ENCODE measurements at places on chromosomes 11 and 22. TPM values are rescaled to one million over a fixed set of nuclear protein-coding genes. Genes with fewer than 3 reads are reported as not detected.

DNA sequence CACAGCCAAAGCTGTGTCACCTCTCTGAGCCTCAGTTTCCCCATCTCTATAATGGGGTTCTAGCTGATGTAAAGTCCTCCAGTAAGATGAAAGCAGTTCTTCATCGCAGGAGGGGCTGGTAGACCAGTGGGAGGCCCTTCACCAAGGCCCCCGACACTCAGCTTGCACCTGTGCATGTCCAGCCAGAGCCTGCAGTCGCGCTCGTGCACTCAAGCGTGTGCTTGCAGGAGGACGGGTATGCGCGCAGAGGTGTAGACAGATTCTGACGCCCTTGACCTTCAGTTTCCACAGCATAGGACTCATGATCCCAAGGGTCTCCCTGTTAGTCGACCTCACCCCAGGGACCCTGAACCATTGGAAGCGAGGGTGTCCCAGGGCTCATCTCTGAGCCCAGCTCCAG, 633.7 kb downstream of the TBC1D22A start:
- no peak for DNase-seq

DNA sequence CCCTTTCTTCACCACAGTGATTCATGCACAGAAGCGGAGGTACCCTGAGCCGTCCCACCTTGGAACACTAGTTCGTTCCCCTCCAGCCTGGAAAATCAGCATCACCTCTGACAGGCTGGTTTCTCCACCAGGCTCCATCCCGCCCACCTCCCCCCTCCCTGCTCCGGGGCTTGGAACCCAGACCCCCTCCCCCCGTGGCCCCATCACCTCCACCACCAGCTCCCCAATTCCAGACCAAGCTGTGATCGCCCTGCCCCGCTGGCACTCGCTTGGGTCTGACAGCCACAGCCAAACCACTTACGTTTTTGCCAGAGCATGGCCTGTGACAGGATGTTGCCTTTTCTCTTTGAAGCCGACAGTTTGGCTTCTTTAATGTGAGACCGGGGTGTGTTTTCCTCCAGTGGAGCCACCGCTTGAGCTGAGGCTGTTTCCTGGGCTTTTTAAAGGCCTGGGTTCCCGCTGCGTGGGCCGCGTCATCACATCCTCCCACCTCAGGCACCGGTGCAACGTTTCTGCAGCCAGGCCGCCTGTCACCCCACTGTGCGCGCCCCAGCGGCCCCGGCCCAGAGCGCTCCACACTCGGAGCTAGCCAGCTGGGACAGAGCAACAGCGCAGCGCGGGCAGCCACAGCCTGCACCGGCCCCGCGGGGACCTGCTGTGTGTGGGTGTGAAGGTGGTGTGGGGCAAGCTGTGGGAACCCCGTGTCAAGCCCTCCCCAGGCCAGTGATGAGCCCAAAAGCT, at the start of gene POU2AF1:
Gene POU2AF1 (minus strand): TSS at position 415 of the 741 bp plus-strand sequence. CDS start 98 bp downstream, at position 317.
- DNase-seq = no peak

NAALADL1 gene
- total RNA-seq = not detected

BDNF gene
- total RNA-seq = 8.3 TPM

DNA sequence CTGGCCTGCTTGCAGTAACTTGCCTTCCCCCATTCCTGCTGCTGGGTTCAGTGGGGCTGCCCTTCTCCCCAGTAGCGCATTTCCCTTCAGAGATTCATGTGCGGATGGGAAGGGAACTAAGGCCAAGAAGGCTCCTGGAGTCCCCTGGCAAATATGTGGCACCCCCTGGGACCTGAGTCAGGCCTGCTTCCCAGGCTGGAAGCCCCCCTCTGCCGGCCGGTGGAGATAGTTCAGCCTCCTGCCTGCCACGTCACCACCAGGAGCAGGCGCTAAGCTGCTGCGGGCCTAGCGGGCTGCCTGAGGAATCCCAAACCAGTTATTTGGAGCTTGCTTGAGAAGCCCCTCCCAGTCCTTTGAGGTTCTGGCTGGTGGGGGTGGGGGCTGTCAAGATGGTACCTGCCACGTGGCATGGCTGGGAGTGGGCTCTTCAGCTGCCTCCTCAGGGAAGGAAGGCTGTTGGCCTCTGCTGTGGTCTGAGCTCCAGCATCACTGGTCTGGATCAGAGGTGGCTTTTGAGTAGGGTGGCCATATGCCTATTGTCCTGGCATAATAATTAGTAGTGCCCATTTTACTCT, 2.0 kb downstream of the SERPINH1 start:
- no peak for DNase-seq

GRCh38 chr11:69325446-69325845, 31.5 kb downstream of the MYEOV start:
- DNase-seq = no peak

DNA sequence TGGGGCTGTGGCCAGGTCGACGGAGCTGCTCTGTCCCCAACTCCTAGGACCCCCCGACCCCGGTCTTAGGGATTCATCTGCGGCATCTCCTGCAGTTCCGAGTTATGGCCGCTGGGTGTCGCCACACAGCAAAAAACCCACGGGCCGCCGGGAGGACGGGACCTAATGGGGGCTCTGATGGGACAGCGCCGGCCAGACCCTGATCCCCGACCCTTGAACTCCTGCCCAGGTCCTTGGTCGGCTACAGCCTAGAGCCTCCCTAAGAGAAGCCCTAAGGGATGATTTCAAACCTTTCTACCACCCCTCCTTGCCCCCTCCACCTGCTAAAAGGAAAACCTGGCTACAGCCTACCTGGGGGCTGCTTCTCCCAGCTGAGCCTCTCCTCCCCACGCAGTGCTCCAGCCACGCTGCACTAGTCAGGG, 30.8 kb upstream of the LRRC10B start:
- peak; percentile 60 for DNase-seq

- peak; percentile 21 for DNase-seq
Measured at GRCh38 chr22:28600546-28601143, 79.0 kb downstream of the TTC28 start.

DNA sequence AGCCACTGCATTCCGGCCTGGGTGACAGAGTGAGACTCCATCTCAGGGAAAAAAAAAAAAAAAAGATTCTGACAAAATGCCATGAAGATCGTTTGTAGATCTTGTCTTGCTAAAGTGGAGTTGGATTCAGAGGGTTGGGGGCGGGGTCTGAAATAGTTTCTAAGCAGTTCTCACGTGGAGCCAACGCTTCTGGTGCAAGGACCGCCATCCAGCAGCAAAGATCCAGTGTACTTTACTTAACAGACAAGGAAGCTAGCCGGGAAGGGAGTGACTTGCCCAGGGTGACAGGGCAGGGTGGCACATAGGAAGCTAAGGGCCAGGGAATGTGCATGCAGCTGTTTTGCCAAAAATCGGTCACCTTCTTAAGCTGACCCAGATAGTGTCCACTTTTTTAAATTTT, 27.4 kb downstream of the APOL1 start:
- DNase-seq = no peak

- DNase-seq = no peak
Measured at GRCh38 chr22:45426387-45426786, 12.9 kb downstream of the RIBC2 start.

DNA sequence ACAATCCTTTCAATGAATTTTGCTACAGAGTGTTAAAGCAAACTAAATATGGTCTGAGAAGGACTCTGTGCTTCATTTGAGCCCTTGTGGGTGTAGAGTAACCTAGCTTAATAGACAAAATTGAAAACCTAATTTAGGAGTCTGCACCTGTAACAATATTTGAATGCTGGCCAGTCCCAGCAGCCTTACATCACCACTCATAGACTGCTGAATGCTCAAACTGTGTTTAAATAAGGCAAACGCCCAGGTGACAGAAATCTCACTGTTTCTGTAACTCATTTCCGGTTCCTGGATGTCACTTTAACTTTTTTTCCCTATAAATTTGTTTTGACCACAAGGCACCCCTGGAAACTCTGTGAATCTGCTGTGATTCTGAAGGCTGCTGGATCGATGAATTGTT, 45.5 kb upstream of the GLYATL1B start:
- no peak for DNase-seq

- DNase-seq = no peak
Measured at GRCh38 chr22:24707470-24707801, 67.1 kb downstream of the PIWIL3 start.

GRCh38 chr11:120068114-120068573, 69.8 kb downstream of the TRIM29 start:
- DNase-seq = no peak

- no peak for DNase-seq
Measured at GRCh38 chr11:31366795-31367194, 2.7 kb downstream of the DCDC1 start.

DNA sequence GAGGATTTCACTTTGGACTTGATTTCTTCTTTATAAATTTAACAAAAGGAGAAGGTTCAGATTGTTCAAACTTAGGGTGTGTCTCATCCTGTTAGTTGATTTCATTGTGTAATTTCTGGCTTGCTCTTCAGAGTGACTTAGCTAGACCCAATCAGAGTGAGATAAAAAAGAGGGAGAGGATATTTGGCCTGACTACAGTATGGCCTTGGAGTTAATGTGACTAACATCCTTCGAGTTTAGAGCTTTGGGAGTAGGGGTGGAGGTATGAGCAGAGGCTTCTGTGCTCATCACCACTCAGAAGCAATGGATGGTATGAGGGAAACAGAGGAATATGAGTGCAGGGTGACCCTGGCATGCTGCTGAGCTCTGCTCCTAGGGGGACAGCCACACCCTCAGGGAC, 114.2 kb downstream of the ME3 start:
- DNase-seq = no peak

- DNase-seq = no peak
Measured at GRCh38 chr11:104781719-104782376, 116.4 kb downstream of the CASP12 start.

- DNase-seq = no peak
Measured at GRCh38 chr11:125777309-125777708, 1.3 kb downstream of the PATE2 start.

MMP12 gene
- total RNA-seq = not detected

GRCh38 chr22:42462016-42462415, 29.8 kb upstream of the NFAM1 start:
- DNase-seq = no peak

PAMR1 gene
- not detected for total RNA-seq

ACRV1 gene
- not detected for total RNA-seq

DNA sequence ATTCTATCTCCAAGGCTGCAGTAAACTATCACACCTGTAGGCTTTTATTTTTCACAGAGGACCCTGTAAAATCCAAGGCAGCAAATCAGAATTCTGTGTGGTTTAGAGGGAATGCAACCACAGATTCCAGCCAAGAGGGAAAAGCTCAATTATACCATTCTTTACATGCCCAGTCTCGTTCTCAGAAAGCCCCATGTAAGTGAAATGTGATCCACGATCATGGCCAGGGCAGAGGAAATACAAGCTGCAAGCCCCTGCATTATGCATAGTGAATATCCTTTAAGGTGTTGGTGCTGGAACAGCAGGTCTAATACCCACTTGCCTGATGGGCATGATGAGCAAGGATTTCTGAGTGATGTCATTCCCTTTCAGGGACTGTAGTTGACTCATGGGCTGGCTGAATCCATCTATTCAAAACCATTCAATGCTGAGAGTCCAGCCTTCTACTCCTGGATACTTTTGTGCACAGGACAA, 198.7 kb upstream of the MTMR2 start:
- no peak for DNase-seq

- no peak for DNase-seq
Measured at GRCh38 chr22:39688186-39688785, 117.7 kb downstream of the CACNA1I start.

- no peak for DNase-seq
Measured at GRCh38 chr11:126339073-126339862, 16.2 kb upstream of the ST3GAL4 start.

PDGFD gene
- total RNA-seq = 5.1 TPM

- DNase-seq = peak; percentile 73
Measured at GRCh38 chr11:126355324-126355925, at the start of gene ST3GAL4. TSS of gene ST3GAL4 (plus strand) at chr11:126355686. CDS start at chr11:126406156, 50,470 bp downstream.

SCGB1D2 gene
- total RNA-seq = not detected

DNA sequence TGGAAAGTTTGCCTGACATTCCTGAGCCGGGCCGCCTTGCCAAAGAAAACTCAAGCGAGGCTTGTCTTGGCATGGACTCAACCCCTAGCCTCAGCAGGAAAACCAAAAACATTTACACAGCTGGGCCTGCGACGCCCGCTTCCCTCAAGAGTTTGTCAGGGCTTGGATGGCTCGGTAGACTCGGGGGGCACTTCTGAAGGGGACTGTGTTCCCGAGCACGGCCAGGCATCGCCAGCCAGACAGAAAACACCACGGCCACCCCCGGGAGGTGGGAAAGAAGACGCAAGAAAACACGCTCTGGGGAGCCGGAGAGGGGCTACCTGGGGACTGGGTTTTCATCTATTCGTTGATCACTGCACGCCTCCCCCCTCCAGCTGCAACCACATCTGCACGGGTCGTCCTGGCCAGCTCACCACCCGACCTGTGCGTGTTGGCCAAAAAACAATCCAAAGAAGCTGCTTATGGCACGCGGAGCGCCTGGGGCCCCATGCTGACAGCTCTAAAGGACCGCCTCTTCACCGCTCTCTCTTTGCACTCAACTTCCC, 380.7 kb downstream of the MN1 start:
- peak; percentile 26 for DNase-seq

- DNase-seq = no peak
Measured at GRCh38 chr22:17155941-17156340, 3.1 kb downstream of the HDHD5 start.

MGAT3 gene
- 33.0 TPM for total RNA-seq

DNA sequence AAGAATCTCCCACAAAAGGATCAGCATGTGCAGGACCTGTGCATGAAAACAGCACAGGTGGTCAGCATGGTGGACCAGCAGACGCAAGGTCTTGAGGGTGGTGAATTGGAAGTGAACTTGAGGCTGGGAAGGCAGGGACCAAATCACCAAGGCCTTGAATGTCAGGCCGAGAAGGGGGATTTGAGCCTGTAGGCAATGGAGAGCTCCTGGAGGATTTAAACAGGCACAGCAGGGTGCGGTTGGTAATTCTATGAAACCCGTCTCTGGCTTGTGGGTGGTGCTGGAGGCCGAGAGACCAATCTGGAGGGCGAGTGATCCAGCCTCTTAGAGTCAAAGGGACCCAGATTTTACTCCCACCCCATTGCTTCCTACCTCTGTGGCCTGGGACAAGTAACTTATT, 2.4 kb downstream of the TSKU start:
- no peak for DNase-seq

DNA sequence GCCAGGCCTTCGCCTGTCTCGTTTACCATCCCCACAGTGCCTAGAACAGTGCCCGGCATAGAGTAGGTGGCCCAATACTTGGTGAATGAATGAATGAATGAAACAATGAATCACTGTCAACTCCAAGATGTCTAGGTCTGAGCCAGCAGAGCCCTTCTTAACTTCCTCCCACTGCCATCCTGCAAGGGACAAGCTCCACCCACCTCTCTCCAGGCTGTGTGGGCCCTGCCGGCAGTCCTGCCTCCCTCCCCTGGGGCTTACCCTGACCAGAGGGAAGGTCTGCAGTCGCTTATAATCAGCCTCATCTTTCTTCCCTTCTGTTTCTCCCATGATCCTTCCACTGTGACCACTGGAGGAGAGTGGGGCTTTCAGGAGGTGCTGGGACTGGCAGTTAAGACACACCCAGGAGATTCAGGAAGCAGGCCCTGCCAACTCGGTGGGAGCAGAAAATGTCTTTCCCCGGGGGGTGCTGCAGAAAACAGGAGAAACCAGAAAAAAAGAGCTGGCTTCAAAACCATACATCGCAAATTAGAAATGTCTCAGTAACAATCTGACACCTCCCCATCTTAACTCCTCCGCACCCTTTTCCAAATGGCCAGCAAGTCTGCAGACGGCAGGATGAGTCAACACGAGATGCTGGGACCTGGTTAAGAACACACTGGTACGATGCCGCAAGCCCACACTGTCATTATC, 11.4 kb downstream of the DNAL4 start:
- no peak for DNase-seq

MRGPRD gene
- total RNA-seq = not detected

APOBEC3H gene
- total RNA-seq = not detected

OR8D1 gene
- total RNA-seq = not detected

Measured in Calu3 (cell line).